ENCODE measurements at places on chromosomes 6 and 20.
A peak's percentile ranks its signal among the peaks of the same experiment; 100 is the strongest.

DNA sequence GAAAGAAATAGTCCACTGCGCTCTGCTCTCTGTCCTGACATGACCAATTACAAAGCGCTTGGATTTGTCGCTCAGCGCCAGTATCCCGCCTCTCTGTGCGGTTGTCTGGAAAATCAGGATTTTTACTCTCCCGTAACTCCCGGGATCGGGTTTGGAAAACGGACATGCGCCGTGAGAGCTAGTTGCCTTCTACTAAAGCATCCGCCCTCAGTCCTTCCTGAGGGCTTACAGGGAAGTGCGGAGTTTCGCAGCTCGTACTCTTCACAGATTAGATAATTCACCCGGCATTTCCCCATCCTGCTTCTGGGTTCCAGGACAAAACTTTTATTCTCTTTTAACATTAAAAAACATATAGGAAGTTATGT lies 427 bp upstream of the MKKS start:
- peak; percentile 88 for DNase-seq

- no peak for DNase-seq
These were observed 181.0 kb downstream of the FOXC1 start for GRCh38 chr6:1790684-1791083.

- peak; percentile 84 for DNase-seq
These were observed 1.2 kb downstream of the SLC2A4RG start for GRCh38 chr20:63740627-63741353.

GRCh38 chr20:32651537-32651936 lies 22.2 kb downstream of the C20orf203 start:
- DNase-seq, result no peak

- no peak for DNase-seq
These were observed 325.4 kb downstream of the RNF144B start for GRCh38 chr6:18712595-18712994.

- no peak for DNase-seq
These were observed 113.5 kb downstream of the SLC22A3 start for GRCh38 chr6:160461641-160462040.

DNA sequence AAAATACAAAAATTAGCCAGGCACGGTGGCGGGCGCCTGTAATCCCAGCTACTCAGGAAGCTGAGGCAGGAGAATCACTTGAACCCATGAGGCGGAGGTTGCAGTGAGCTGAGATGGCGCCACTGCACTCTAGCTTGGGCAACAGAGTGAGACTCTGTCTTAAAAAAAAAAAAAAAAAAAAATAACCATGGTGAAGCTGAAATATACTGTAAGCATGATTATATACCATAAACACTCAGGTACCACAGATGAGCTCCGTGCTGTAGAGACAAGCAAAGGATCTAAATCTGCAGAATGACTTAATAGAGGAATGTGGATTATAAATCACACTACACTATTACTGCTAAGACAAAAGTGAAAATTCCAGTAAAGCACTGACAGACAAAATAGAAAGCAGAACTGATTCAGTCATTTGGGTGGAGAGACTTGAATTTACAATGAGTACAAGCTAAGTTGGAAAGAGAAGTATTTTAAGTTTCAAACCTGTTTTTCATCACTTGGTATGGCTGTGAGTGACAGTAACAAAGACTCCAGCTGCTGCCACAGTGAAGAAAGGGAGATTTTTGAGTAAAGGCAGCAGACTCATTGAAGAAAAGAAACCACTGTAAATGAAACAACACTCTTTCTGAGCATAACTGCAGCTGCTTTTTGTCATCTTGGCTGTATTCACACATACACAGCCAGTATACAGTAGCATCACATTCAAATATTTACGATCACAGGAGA lies 322.1 kb downstream of the RNGTT start:
- no peak for DNase-seq

GRCh38 chr6:89284963-89285735 lies 29.9 kb downstream of the GABRR2 start:
- no peak for DNase-seq

GRCh38 chr20:39627765-39628164 lies 665.6 kb downstream of the DHX35 start:
- DNase-seq, result no peak

DNA sequence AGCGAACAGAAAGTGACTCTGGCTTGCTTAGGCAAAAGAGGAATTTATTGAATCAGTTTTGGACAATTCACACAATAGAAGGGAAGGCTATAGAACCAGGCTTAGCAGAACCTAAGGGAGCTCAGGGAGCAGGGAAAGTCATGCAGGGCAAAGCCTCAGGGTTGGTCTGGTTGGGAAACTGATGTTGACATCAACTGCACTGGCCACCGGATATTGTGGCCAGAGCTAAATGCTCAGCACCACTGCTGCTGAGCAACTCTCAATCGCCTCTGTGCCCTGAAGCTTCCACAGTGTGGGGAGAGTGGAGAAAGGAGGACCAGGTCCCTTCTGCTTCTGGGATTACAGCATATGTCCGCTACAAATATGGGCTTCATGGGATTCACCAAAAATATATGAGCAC lies 93.3 kb upstream of the GCM1 start:
- no peak for DNase-seq

GRCh38 chr6:25138233-25138933 lies 140.8 kb upstream of the CARMIL1 start:
- DNase-seq, result peak; percentile 41

- DNase-seq, result no peak
These were observed 26.8 kb upstream of the UBE2J1 start for GRCh38 chr6:89379281-89379680.

GRCh38 chr20:19802492-19803158 lies 44.6 kb downstream of the RIN2 start:
- no peak for DNase-seq

GRCh38 chr20:43699941-43700565 lies 26.7 kb downstream of the GTSF1L start:
- no peak for DNase-seq

DNA sequence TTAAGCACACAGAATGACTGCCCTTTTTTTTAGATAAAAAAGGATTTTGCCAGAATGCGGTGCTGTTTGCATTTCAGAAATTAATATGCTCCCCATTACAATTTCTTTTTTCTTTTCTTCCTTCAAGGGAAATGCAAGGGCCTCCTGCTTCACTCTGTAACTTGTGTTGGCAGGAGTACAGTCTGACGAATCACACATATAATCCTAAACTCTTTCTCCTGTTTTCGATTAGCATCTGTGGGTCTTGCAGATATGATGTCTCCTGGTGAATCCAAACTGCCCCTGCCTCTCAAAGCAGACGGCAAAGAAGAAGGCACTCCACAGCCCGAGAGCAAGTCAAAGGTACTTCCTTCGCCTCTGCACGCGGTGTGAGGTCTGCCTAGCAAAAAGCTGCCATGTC lies 149.5 kb downstream of the TMEM242 start:
- DNase-seq, result no peak

DNA sequence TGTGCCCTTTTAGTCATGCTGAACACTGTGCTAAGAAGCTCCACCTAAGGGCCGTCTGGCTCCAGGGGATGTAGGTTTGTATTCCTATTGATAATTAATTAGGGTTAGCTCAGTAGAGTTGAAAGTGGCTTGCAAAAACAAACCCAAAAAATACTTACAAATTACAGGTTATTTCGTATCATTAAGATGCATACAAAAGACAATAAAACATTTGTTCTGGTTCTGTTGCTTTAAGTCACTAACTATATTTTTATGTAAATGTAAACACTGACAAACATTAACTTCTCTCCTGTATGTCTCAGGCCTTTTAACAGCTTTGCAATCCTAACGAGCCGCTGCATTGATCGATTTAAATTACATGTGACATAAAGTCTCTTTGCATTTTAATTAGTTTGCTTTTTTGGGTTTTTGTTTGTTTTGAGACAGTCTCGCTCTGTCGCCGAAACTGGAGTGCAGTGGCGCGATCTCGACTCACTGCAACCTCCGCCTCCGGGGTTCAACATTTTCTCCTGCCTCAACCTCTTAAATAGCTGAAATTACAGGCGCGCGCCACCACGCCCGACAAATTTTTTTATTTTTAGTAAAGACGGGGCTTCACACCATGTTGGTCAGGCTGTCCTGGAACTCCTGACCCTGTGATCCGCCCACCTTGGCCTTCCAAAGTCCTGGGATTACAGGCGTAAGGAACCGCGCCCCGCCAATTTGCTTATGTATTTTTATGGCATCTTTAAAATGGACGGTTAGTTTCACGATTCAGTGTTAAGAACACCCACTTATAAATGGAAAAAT lies 110.9 kb downstream of the HFE start:
- DNase-seq, result no peak

DNA sequence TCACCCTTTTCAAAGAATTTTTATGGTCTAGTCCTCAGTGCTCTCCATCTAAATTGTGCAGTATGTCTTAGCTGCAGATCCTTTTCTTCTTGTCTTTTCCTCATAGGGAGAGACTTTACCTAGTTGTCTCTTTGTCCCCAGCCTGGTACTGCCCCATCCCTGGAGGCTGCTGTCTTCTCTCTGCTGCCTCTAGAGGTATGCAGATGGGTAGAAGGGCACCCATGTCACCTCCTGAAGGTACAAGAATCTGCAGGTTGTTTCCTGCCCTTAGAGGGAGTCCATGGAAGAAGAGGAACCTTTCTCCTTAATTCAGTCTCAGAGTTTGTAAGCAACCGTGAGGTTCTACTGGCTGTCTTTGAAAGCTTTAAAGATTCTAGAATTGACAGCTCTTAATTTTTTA lies 39.1 kb downstream of the MCM8 start:
- no peak for DNase-seq

- DNase-seq, result no peak
These were observed 42.7 kb upstream of the MYL9 start for GRCh38 chr20:36498386-36499179.

DNA sequence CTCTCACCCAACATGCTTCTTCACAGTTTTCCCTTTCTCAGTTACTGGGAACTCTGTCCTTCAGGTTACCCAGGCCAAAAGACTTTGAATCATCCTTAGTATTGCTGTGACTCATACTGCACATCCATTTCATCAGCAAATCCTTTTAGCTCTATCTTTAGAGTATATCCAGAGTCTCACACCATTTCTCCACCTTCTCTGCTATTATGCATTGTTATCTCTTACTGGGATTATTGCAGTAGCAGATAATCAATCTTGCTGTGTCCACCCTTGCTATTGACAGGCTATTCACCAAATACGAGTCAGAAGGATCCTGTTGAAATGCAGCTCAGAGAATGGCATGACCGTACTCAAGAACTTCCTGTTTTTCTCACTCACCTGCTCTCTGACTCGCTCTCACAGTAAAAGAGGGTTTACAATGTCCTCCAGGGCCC lies 57.3 kb downstream of the BCKDHB start:
- no peak for DNase-seq

- no peak for DNase-seq
These were observed 218.2 kb downstream of the OR2B2 start for GRCh38 chr6:27693766-27694546.

DNA sequence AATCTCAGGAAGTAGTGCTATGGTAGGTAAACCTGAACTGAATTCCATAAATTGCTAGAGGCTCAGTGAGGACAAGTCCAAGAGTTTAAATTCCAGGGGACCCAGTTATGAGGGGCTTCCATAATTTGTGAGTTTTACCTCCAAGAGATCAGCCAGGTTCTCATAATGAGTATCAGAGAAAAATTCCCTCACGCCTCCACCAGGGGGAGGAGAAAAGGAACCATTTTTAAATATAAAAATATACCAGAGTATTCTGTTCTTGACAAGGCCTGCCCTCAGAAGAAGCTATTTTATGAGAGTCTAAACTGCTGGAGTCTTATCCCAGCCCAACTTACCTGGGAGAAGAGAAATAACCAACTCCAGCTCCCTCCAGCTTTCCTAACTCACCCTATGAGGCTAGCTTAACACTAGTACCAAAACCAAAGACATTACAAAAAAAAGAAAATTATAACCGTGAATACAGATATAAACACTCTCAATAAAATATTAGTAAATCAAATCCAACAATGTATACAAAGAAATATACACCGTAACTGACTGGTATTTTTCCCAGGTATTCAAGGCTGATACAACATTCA lies 158.7 kb downstream of the TFAP2A start:
- no peak for DNase-seq

DNA sequence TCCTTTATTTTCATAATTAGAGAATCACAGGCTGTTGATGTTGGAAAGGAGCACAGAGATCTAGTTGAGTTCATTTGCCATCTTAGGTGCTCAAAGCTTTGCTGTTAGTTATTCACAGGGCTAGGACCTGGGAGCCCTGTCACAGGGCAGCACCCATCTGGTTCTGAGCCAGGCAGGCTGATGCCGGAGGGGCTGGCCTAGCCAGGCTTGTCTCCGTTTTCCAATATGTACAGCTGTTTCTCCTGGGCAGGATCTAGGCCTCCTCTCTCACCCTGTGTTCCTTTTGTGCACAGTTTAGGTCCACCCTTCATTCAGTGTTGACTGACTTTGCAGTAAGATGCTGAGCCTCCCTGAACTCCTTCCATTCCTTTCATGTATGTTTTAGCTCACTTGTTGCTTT lies 33.4 kb downstream of the LRRC1 start:
- DNase-seq, result no peak

DNA sequence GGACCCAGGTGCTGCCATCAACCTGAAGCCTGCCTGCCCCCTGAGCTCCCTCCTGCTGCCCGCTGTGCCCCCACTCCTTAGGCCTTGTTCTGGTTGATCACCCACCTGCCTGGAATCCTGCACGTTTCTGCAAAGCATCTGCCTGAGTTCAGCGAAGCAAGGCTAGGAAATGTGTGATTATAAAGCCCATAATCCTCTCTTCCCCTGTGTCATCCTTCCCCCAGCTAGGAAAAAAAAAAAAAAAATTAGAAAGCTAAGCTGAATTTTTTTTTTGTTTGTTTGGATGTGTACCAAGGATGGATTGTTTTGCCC lies 93.2 kb downstream of the FOXA2 start:
- DNase-seq, result no peak

GRCh38 chr6:2412731-2413130 lies 167.3 kb upstream of the GMDS start:
- DNase-seq, result no peak

DNA sequence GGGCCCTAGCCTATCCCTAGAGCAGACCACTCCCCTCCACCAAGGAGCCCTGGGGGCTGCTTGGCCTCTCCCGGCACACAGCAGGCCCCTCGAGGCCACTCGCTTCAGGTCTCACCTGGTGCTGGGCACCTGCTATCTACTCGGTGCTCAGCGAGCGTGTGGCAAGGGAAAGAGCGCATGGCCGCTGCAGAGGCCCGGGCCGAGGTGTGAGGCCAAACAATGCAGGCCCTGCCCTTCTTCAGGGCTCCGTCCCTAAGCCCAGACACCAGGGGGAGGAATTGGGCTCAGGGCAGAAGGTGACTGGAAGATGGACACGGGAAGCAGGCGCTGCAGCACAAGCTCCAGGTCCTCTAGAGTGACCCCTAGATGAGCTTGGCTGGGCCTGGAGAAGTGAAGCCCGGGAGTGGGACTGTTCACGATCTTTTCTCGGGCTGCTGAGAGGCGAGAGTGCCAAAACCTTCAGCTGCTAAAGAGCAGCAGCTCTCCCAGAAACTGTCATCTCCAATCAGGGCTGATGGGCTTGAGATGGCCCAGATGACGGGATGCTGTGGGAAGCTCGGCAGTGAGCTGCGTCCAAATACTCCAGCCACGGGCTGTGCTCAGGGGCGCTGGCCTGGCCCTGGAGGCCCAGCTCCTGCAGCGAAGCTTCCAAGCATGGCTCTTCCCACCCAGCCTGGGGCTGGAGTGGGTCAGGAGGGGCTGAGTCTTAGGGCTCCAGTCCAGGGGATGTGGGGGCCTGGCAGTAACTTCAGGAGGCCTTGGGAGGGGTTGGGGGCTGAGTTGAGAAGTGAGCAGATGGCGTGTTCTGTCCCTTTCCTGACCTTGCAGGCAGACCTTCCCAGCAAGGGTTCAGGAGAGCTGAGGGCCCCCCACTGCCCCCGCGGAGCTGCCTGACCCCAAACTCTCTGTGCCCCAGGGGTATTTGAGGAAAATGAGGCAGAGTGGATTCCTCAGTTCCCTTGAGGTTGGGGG lies 43.7 kb downstream of the APCDD1L start:
- no peak for DNase-seq
